Left kidney (tissue), 8 donors: ENCODE measurements at places on chromosomes 1 and 21. TPM values are rescaled to one million over a fixed set of nuclear protein-coding genes. Genes with fewer than 3 reads are reported as not detected.
A peak's percentile ranks its signal among the peaks of the same experiment; 100 is the strongest.

The LRRIQ3 gene
- polyA plus RNA-seq, result 5.7 TPM

The IL20 gene
- not detected for polyA plus RNA-seq

The GSTM3 gene
- polyA plus RNA-seq, result 159 TPM

The MAP1LC3C gene
- 1.2 TPM for polyA plus RNA-seq

The TNFRSF8 gene
- 0.57 TPM for polyA plus RNA-seq

The SEC16B gene
- polyA plus RNA-seq, result 4.1 TPM

The C1orf21 gene
- polyA plus RNA-seq, result 35.2 TPM

DNA sequence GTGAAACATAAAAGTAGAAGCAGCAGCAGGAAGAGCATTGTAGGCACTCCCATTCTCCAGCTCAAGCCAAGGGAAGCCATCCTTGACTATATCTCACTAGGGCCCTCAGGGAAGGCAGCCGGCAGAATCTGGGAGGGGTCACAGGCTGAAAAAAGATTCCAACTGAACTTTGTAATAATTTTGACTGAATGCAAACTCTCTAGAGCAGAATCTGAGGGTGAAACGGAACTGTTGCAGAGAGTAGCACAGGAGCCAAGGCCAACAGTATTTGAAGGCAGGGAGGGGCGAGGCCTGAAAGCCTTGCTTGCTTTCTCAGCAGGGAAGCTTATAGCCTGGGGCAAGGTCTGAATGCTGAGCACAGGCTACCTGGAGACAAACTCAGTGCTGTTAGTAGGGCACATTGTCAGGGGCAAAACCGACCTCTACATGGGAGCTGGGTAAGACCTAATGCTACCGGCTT lies 180.6 kb downstream of the COL24A1 start:
- no peak for DNase-seq

GRCh38 chr21:15121655-15122120 lies 56.9 kb upstream of the NRIP1 start:
- DNase-seq, result no peak

- DNase-seq, result no peak
Observed at GRCh38 chr1:18855573-18855972, 3.9 kb downstream of the TAS1R2 start.

DNA sequence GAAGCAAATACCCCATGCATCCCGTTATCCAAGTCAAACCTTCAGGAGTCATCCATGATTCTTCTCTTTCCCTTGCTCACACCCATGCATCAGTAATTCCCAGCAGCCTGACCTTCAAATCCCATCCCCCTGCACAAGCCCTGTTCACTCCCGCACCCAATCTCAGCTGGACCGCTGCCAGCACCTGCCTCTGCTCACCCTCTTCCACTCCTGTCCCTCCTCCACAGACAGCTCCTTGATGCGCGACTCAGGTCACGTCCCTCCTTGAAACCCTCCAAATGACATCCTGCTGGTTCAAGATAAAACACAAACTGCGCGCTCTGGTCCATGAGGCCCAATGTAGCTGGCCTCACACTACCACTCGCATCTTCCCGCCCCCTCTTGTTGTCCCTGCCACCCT lies 43.4 kb upstream of the MPZL1 start:
- no peak for DNase-seq

GRCh38 chr1:83958704-83959103 lies 40.2 kb downstream of the TTLL7 start:
- no peak for DNase-seq

GRCh38 chr1:51342591-51343206 lies 12.3 kb upstream of the TTC39A start:
- DNase-seq, result no peak

GRCh38 chr21:26366781-26367180 lies 196.2 kb upstream of the APP start:
- DNase-seq, result no peak

DNA sequence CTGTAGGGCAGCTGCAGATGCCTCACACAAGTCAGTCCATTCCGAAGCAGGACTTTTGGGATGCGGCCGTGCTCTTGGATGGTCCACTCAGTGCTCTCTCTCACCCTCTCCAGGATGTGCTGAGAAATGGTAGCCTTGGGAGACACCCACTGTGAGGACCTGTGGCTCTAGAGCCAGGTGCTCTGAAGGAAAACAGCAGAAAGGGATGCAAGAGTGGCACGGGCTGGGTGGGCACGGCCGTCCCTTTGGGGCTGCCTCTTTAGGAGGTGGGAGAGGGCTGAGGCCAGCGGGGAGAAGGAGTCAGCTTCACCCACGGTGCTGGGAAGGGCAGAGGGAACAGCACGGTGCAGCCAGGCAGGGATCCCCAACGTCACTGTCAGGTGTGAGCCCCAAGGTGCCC lies 106.1 kb downstream of the RIPK4 start:
- DNase-seq, result no peak

DNA sequence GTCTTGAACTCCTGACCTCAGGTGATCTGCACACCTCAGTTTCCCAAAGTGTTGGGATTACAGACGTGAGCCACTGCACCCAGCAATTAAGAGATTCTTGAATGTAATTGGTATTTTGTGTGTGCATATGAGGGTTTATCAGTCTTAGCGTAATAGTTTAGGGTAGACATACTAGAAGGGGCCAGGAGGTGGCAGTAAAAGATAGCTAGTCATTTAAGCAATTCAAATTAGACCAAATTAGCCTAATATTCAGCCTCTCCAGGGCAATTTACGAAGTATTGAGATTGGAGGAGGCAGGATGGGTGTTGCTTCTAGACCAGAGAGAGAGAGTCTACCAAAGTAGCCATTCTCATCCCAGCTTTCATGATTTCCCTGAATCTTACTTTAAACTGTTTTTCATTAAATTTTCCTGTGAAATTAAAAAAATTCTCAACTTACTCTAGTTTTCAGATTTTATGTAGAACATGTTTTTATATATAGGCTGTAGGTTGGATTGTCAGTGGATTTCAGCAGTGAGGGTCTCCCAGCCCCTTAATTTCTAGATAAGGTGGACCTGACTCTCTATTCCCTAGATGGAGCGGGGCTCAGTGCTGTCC lies 119.7 kb downstream of the HHAT start:
- DNase-seq, result peak; percentile 50

GRCh38 chr1:179264507-179264906 lies 29.1 kb upstream of the SOAT1 start:
- DNase-seq, result no peak

GRCh38 chr1:36151134-36151844 lies 2.0 kb upstream of the TRAPPC3 start:
- DNase-seq, result no peak

GRCh38 chr1:19606817-19607642 lies 37.1 kb upstream of the NBL1 start:
- no peak for DNase-seq

GRCh38 chr1:44029260-44029910 lies 1.9 kb downstream of the SLC6A9 start:
- no peak for DNase-seq
